Activated CD4-positive, alpha-beta T cell treated with anti-CD3 and anti-CD28 coated beads, Interleukin-2, amount 10 ng/mL, durations not matched to agents 7 days and 5 days (primary cell): ENCODE measurements at places on chromosomes 7 and 10.
A peak's percentile ranks its signal among the peaks of the same experiment; 100 is the strongest.

DNA sequence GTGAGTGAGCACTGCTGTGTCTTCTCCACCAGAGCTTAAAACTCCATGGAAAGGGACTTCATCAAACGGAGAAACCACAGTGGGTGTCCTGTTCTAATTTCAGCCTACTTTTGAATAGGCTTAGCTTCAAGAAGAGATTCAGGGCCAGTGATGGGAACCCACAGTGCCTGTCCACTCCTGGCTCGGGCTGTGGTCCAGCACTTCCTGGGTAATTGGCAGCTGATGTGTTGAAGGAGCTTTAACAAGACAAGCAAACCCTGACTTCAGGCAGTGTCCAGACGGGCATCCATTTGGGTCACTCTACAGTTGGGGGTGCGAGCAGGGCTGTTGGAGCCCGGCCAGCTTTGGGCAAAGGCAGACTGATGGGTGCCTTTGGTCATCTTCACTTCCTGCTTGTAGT is 14.5 kb downstream of the VWC2 start:
- H3K4me3 ChIP-seq, result no peak overlapping the region
- no peaks in the 10 kb centered on the region for H3K36me3 ChIP-seq
- H3K27ac ChIP-seq, result no peak overlapping the region
- H3K4me1 ChIP-seq, result no peaks in the 10 kb centered on the region

- no peaks in the 10 kb centered on the region for H3K27me3 ChIP-seq
- H3K4me3 ChIP-seq, result peak overlapping the region; percentile 49
- peaks cover 87% of the 10 kb centered on the region for H3K36me3 ChIP-seq
- DNase-seq, result peak; percentile 47
- peak overlapping the region; percentile 99 for H3K27ac ChIP-seq
Measured at GRCh38 chr10:7193369-7193768, 217.5 kb downstream of the SFMBT2 start.

GRCh38 chr10:93390306-93391090 is 91.6 kb downstream of the MYOF start:
- H3K4me1 ChIP-seq, result peaks cover 21% of the 10 kb centered on the region
- H3K27me3 ChIP-seq, result no peaks in the 10 kb centered on the region
- peaks cover 7% of the 10 kb centered on the region for H3K36me3 ChIP-seq

DNA sequence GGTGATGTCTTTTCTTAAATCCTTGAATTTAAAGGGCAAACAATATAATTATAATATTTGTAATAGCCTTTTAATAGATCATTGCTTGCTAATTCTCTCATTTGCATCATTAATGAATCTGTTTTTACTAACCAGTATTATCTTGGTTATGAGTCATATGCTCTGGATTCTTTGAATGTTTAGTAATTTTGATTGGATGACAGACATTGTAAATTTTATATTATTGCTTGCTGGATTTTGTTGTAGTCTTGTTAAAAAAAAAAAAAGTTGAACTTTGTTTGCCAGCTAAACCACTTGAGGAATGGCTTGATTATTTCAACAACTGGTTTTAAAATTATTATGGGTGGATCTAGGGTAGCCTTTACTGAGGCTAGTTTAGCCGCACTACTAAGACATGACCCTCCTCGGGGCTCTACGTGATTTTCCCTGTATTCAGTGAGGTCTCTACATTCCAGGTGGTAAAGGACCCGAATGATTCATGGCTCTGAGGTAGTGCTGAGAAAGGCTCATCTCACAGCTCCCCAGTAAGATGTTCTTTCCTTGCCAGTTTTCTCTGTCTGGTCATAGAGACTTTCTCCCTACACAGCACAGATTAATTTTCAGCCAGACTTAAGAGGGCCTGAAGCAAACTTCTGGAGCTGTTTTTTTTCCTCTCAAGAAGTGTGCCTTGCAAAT is 8.5 kb downstream of the C10orf90 start:
- no peak overlapping the region for H3K27ac ChIP-seq
- no peak for DNase-seq
- H3K4me1 ChIP-seq, result no peaks in the 10 kb centered on the region
- no peaks in the 10 kb centered on the region for H3K36me3 ChIP-seq
- H3K4me3 ChIP-seq, result no peak overlapping the region

- peak overlapping the region; percentile 69 for H3K4me3 ChIP-seq
- peaks cover 3% of the 10 kb centered on the region for H3K36me3 ChIP-seq
- peak overlapping the region; percentile 96 for H3K27ac ChIP-seq
- peak; percentile 91 for DNase-seq
- H3K4me1 ChIP-seq, result peaks cover 32% of the 10 kb centered on the region
Measured at GRCh38 chr7:155205368-155206317, 92.0 kb upstream of the INSIG1 start.
